ENCODE measurements at places on chromosomes 13 and 19. TPM values are rescaled to one million over a fixed set of nuclear protein-coding genes. Genes with fewer than 3 reads are reported as not detected.

ZNF432 gene
- 7.2 TPM for total RNA-seq

COL4A2 gene
- total RNA-seq = 290 TPM

TMIGD2 gene
- total RNA-seq = not detected

SOHLH2 gene
- total RNA-seq = 0.07 TPM

CACNA1A gene
- 0.07 TPM for total RNA-seq

CCDC122 gene
- 4.2 TPM for total RNA-seq

ARL11 gene
- 0.13 TPM for total RNA-seq

CYP4F3 gene
- total RNA-seq = 0.07 TPM

ZNF492 gene
- total RNA-seq = 0.07 TPM

ELSPBP1 gene
- not detected for total RNA-seq

RPL13A gene
- 3,423 TPM for total RNA-seq

MBD3L2 gene
- not detected for total RNA-seq

POU2F2 gene
- 0.49 TPM for total RNA-seq

CGB8 gene
- total RNA-seq = not detected

CALR3 gene
- total RNA-seq = not detected
